ENCODE measurements at places on chromosomes 3 and 15.
A peak's percentile ranks its signal among the peaks of the same experiment; 100 is the strongest.

DNA sequence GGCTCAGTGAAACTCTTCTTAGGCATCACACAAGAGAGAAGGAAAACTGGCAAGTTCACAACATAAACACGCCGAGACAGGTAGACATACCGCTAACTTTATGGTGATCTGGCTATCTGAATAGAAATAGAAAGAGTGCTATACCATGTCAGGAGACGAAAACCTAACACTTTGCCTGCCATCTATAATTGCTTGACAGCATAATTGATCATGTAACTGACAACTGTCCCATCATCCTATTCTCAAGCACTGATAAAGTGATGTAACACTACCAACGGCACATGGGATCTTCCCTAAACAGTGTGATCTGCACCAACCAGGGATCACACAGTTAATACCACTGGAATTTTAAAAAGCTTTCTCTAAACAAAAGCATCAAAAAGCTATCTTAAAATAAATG is 270.9 kb upstream of the NSMCE3 start:
- DNase-seq: no peak

DNA sequence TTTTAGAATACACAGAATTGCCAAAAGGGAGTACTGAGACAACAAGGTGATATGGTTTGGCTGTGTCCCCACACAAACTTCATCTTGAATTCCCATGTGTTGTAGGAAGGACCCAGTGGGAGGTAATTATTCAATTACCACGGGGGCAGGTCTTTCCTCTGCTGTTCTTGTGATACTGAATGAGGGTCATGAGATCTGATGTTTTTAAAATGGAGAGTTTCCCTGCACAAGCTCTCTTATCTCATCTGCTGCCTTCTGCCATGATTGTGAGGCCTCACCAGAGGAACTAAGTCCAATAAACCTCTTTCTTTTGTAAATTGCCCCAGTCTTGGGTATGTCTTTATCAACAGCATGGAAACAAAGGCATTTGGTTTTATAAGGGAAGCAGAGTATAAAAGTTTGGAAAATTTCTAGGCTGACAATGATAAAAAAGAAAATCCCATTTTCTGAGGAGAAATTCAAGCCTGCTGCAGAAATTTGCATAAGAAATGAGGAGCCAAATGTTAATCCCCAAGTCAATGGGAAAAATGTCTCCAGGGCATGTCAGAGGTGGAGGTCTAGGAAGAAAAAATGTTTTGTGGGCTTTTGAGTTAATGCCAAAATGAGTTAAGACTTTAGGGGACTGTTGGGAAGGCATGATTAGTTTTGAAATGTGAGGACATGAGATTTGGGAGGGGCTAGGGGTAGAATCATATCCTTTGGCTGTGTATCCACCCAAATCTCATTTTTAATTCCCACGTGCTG is 130.5 kb upstream of the THRB start:
- DNase-seq: no peak

GRCh38 chr15:92418864-92419263 is 25.2 kb downstream of the ST8SIA2 start:
- DNase-seq: no peak

DNA sequence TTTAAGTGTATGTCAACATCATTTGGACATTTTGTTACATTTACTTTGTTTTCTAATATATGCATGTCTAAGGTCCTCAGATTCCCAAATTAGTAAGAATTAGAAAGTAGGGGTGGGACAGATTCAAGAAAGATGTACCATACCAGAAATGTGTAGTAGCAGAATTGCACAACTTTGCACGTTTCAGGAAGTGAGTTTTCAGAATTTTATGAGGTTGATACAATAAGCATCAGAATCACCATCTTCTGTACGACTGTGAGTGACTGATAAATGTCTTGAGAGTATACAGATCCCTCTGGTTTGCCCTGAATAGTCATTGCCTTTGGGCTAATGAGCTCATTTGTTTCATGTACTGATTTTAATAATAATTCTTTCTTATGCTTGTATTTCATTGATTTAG is 9.3 kb downstream of the ARIH2 start:
- no peak for DNase-seq

DNA sequence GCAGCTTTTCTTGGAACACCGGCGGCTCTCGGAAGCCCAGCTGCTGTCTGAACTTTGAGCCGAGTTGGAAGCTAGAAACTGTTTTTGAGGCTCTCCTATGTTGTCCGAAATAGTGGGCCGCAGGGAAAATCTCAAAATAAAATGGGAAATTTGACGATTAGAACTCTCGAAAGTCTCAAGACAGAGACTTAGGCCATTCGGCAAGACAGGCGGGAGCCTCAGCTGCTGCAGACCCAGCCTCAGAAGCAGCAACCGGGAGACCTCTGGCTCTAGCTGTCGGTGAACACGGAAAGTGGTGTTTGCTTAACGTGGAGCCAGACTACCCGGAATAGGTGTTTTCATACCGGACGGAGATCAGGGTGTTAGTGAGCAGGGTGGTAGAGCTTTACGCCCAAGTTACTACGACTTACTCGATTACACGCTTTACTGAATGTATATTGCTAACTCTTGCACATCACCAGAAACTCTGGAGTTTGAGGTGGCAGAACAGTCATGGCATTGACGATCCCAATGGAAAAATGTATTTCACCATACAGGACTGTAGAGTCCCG is 357 bp upstream of the MAN2C1 start:
- DNase-seq: peak; percentile 2

DNA sequence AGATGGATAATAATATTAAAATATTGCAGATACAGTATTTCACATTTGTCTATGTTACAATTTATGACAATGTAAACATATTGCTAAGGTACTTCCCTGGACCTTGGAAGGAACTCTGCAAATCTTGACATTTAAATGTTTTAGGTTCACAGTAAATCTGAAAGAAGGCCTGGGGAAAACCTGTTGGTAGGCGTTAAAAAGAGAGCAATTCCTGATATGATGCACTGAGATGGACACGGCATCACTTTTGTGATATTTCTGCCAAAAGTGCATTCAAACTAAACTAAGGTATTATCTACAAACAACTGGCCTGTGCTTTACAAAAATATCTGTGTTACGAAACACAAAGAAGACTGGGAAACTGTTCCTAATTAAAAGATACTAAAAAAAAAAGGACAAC is 6.1 kb upstream of the TP63 start:
- DNase-seq: no peak

GRCh38 chr3:55156851-55157650 is 229.2 kb upstream of the LRTM1 start:
- DNase-seq: no peak

DNA sequence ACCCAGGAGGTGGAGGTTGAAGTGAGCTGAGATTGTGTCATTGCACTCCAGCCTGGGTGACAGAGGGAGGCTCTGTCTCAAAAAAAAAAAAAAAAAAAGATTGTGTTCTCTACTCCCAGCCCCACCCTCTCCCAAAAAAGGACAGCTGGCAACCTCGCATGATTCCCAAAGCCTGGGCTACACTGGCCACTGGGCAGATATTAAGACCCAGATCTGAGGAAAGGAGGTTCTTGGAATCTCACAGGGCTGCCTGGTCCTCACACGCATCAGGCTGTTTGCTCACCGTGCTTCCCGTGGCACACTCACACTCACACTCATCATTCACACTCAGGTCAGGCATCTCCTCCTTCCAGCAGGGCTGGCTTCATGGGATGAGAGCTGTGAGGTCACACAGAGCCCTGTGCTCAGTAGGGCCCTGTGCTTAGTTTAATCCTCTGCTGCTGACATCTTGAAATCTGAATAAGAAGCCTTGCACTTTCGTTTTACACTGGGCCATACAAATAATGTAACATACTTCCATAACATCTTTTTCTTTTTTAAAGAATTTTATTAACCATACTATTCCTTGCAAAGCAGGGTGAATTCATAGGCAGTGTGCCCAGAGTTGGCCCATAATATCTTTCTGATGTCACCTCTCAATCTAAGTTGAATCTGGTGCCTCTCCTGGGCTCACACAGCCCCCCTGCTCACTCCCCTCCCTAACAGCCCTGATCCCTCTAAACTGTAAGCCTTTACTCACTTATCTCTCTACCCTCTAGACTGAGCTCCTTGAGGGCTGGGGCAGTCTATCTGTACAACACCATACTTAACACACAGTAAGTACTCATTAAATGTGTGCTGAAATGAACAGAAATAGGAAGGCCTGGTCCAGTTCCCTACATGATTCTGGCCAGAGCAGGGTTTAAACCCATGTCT is 50.2 kb upstream of the C15orf39 start:
- DNase-seq: no peak

DNA sequence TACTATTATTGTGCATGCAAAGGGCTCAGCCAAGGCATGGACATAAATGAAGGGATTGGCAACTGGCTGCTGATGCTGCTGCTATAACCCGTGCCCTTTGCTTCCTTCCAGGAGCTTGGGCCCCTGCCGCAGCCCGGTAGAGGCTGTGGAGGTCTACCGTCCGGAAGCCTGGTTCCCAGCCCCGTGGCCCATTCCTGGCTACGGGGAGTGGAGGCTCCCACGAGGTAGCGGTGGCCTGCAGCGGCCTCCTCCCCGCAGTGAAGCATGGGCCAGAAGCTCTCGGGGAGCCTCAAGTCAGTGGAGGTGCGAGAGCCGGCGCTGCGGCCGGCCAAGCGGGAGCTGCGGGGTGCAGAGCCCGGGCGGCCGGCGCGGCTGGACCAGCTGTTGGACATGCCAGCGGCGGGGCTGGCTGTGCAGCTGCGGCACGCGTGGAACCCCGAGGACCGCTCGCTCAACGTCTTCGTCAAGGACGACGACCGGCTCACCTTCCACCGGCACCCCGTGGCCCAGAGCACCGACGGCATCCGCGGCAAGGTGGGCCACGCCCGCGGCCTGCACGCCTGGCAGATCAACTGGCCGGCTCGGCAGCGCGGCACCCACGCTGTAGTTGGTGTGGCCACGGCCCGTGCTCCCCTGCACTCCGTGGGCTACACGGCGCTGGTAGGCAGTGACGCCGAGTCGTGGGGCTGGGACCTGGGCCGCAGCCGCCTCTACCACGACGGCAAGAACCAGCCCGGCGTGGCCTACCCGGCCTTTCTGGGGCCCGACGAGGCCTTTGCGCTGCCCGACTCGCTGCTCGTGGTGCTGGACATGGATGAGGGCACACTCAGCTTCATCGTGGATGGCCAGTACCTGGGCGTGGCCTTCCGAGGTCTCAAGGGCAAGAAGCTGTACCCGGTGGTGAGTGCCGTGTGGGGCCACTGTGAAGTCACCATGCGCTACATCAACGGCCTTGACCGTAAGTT is 15.0 kb downstream of the SPSB4 start:
- DNase-seq: no peak

All from GM04503 (cell line).